Heart right ventricle (tissue), 16 donors: ENCODE measurements at places on chromosomes 13 and 19.

DNA sequence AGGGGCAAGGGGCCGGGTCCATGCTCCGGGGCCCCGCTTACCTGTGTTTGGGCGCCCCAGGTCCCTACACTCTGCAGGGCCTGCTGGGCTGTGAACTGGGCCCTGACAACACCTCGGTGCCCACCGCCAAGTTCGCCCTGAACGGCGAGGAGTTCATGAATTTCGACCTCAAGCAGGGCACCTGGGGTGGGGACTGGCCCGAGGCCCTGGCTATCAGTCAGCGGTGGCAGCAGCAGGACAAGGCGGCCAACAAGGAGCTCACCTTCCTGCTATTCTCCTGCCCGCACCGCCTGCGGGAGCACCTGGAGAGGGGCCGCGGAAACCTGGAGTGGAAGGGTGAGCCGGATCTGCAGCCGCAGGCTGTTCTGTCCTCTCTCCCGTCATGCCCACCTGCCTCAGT is 1.7 kb downstream of the FCGRT start:
- DNase-seq: no peak

DNA sequence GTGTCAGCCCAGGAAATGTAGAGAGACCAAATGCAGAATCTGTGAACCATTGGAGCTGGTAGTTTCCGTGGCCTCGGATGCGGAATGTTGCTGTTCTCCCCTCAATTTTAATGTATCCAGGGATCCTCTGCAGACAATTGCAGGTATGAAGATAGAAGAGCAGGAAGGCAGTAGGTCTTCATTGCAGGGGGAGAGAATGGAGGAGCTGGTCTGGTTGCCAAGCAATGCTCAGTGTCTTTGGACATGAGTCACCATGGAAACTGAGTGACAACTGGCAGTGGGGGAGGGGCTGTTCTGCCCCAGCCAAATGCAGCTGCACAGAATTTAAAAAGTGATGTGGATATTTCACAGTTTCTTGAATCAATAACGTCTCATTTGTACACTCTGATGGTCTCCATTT is 56.1 kb upstream of the ZNF835 start:
- DNase-seq: no peak

DNA sequence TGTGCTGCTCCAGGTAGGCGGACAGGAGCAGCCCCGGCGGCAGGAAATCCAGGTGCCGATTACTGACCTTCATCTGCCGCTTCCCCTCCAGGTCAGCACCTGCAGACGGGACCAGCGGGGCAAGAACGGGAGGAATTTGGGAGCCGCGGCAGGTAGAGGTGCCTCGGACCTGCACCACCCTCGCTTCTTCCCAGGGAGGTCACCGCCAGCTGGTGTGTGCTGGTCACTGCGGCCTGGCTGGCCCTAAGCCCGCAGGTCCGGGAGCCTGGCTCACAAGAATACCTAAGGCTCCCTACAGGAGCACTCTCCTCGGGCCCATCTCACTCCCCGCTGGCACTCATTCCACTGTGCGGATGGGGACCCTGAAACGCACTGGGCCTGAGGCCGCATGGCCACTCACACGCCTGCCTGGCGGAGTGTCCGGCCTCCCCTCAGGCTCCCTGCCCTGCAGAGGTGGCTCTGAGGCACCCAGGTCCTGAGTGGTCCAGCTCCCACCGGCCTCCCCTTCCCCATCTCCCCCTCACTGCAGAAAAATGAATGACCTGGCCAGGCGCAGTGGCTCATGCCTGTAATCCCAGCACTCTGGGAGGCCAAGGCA is 4.3 kb downstream of the RNU6-9 start:
- no peak for DNase-seq

DNA sequence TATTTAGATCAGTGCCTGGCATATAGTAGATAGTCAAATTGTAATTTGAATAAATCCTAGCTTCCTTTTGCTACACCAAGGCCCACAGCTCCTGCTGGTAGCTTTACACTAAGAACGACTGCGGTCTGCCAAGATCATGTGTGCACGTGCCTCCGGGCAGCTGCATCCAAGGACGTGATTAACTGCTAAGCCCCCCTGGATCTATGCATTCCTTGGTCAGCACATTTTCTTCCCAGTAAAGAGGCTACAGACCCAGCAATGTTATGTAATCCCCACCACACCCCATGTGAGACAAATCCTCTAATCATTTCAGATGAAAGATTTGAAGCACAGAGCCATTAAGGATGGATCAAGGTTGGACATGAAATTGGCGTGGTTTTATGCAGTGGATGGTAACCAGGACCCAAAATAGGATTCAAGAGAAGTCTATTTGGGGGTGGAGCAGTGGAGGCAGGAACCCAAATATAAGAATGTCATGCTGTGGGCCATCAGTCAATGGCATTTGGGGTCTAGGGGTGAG is 65.2 kb upstream of the PEG3 start:
- no peak for DNase-seq

DNA sequence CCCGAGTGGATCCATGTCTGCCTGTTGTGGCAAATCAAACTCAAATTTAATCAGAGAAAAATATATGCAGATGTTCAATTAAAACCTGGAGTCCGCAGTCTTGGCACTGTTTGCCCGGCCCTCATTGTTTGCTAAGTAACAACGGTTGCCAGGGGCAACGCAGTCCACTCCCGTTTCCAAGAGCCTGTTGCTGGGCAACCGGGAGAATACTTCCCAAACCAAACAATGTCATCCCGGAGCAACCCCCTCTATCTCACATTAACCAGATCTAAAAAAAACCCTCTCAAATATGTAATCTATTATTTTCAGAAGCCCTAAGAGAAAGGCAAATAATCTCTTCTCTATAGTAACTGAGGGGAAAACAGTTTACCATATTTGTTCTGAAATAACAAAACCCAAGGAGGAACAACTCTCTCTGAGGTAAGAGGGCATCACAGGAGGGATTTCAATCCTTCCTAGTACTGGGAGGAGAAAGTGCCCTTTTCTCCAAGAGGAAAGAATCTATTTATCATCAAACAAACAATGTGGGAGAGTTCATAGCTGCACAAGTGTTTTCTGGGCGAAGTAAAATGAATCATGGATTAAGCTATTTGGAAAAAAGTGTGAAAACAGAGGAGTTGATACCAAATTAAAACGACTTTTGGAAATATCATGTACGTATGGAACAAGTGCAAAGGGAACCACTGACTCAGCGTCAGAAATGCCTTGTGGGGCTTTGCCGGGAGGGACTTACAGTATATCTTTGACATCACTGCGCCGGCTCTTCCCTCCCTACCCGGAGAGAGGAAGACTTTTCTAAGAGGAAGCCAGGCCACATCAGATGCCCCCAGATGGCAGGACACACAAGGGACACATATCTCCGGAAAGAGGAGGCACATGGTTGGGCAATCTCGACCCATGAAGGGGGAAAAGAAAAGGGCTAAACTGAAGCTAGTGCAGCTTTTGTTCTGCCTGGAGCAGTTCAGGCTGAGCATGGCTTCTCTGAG is 43.3 kb downstream of the RFX2 start:
- DNase-seq: peak; percentile 97

DNA sequence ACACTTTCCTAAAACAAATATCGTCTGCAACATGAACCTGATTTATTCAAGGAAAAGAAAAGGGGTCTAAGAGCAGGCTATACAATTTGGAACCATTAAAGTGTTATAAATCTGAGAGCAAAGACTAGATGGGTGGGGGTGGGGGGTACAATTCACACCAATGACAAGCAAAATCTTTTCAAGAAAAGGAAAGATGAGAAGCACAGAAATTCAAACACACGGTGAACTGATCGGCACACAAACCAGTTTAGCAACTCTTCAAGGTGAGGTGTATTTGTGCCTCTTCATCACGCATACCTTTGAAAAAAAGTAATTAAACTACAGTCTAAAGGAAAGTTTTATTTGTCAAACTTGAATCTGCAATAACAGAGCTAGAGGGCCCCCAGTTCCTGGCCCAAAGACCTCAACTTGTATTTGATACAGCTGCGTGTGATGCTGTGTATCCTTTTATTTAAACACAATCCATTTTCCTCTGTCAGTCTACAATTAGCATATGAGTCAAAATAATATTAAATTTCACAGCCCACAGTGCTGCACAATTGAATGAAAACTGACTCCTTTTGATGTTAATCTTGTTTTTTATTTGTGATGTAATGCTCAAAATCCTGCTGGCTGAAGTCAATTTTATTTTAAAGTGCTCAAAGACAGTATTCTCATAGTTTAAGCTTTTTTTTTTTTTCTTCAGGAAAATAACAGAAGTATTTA is 14.2 kb downstream of the EFNB2 start:
- no peak for DNase-seq

DNA sequence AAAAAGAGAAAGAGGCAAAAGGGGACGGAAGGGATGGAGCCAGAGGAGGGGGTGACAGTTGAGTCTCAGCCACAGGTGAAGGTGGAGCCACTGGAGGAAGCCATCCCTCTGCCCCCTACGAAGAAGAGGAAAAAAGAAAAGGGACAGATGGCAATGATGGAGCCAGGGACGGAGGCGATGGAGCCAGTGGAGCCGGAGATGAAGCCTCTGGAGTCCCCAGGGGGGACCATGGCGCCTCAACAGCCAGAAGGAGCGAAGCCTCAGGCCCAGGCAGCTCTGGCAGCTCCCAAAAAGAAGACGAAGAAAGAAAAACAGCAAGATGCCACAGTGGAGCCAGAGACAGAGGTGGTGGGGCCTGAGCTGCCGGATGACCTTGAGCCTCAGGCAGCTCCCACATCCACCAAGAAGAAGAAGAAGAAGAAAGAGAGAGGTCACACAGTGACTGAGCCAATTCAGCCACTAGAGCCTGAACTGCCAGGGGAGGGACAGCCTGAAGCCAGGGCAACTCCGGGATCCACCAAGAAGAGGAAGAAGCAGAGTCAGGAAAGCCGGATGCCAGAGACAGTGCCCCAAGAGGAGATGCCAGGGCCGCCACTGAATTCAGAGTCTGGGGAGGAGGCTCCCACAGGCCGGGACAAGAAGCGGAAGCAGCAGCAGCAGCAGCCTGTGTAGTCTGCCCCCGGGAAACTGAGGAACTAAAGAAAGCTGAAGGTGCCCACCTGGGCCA is 2.5 kb downstream of the POLR1G start:
- DNase-seq: no peak

DNA sequence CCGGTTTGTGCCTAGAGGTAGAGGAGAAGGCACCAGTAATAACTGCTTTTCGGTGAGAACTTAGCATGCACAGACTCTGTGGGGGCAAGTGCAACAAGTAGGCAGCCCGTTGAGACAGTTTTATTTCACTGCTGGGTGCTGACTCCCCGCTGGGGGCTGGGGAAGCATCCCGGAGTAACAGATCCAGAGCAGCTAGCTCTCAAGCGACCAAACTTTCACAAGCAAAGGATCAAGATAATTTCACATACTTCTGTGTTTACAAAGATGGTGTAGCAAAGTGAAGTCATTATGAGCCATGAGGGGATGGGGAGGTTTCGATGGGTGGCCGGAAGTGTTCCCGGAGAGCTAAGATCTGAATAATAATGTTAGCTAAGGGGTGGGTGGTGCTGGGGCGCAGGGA is 2.8 kb downstream of the NACC1 start:
- DNase-seq: no peak

DNA sequence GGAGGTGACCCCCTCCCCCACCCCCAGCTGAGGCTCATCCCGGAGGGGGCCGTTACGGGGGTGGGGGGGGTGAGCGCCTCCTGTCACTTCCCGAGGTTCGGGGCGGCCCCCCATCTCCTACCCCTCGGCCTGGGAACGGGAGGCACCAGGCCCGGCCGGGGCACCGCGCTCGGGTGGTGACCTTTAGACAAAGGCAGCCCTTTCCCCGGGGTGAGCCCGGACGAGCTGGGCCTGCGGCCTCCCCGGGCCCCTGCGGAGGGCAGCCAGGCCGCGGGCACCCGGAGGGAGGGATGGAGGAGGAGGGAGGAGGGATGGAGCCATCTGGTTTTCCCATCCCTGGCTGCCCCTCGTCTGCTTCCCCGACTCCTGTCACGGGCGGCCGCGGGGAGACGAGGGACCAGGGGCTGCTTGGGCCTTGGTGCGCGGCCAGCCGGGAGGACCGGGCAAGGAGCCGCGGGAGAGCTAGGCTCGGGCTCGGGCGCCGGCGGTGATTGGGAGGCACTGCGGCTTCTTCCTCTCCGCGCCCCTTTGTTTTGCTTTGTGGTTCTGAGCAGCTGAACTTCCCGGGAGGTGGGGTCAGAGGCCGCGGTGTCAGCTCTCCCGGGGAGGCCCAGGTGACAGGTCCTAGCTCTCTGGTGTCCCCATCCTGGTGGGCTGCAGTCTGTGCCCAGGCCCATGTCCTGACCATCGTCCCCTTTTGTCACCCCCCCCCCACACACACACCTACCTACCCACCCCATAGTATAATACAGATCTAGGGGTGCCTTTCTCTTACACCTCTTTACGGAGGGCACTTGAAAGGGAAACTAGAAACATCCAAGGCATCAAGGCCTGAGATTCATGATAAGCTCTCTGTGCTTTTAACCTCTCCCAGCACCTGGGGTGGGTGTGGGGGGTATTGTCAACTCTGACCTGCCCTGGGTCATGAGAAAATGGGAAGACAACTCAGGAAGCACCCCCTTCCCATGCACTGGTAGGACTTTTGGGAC is 1.3 kb downstream of the BICRA start:
- peak; percentile 29 for DNase-seq

GRCh38 chr19:53158119-53158656 is 665 bp downstream of the ZNF347 start:
- peak; percentile 47 for DNase-seq

DNA sequence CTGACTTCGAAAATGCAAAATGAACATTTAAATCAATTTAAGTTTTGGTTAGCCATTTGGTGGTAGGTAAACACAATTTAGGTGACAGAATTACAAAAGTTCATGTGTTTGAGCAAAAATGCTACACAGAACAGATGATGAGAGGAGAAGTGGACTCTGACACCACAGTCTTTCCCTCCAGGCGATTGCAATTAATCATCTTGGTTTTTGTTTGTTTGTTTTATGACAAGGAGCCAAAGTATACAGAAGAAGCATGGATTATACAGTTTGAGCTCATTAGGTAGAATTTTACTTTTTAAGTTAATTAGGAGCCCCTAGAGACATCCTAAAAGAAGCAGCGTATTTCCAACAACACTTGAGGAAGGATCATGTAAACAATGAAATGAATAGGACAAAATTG is 49.3 kb upstream of the FREM2 start:
- no peak for DNase-seq

DNA sequence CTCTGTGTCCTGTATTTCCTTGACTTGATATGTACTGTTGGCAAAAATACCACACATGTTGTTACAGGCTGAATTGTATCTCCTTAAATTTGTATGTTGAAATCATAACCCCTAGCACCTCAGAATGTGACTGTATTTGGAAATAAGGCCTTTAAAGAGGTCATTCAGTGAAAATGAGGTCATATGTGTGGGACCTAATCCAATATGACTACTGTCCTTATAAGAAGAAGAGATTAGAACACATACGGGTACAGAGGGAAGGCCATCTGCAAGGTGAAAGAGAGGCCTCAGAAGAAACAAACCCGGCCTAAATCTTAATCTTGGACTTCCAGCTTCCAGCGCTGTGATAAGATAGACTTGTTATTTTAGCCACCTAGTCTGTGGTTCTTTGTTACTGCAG is 202.5 kb downstream of the NUFIP1 start:
- no peak for DNase-seq

GRCh38 chr13:65789815-65790214 is 1440.3 kb downstream of the PCDH9 start:
- no peak for DNase-seq

- DNase-seq: no peak
Measured at GRCh38 chr13:28337166-28338005, 157.5 kb downstream of the FLT1 start.

GRCh38 chr13:26816881-26817280 is 56.3 kb upstream of the GPR12 start:
- no peak for DNase-seq
